ENCODE measurements at places on chromosomes 12 and 14.
A peak's percentile ranks its signal among the peaks of the same experiment; 100 is the strongest.

DNA sequence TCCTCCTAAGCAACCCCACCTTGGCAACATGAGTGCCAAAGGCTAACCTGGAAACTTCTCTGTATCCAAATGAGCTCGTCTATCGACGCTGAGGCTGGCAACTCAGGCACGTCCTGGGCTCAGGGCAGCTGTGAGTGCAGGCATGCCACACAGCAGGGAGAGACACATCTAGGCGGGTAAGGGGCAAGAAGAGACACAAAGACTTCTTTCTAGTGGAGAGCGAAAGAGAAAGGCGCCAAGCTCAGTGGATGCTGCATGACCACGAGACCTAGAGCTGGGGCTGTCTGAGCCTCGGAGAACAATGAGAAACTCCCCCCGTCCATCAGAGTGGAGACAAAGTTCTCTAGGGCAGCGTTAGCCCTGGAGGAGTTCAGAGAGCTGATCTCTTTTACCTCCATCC, 170.4 kb downstream of the CALM1 start:
- peak; percentile 94 for DNase-seq

DNA sequence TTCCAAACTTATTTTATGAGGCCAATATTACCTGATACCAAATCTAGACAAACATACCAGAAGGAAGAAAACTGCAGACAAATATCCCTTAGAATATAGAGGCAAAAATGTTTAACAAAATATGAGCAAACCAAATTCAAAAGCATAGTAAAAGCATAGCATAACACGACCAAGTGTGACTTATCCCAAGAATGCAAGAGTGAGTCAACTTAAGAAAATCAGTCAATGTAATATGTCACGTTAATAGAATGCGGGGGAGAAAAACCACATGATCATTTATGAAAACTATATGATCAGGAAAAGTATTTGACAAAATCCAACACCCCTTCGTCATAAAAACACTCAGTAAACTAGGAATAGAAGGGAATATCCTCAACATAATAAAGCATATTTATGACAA, 217.3 kb downstream of the ADGRD1 start:
- DNase-seq = no peak

GRCh38 chr14:49953196-49953595, 60.3 kb downstream of the ARF6 start:
- no peak for DNase-seq

DNA sequence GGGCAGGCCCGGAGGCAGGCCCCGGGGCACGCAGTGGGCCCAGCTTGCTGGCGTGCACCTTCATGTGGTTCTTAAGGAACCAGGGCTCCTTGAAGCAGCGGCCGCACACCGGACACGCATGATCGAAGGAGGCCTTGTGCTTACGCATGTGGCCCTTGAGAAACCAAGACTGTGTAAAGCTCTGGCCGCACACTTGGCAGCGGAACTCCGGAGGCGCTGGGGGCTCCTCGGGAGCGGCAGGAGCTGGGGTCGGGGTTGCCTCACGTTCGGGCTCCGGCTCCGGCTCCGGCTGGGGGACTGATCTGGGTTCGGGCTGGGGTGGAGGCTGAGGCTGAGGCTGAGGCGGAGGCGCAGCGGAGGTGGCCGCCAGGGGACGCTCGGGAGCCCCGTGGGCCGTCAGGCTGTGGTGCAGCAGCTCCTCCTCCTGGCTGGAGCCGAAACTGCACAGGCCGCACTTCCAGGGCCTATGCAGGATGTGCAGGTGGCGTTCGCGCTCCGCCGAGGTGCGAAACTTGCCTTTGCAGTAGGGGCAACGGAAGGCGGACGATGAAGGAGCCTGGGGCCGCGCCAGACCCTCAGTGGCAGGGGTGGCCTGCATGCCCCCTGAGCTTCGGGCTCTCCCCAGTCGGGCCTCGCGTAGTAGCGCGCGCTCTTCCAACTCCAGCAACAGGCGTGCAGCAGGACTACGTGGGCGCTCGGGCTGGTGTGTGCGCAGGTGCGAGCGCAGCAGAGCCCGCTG, 6.0 kb downstream of the ZNF219 start:
- peak; percentile 82 for DNase-seq

- no peak for DNase-seq
These were observed 47.6 kb downstream of the ADIPOR2 start for GRCh38 chr12:1738446-1738845.

GRCh38 chr12:98514982-98515286, 456 bp upstream of the TMPO start:
- DNase-seq = no peak

GRCh38 chr14:23041729-23042128, 283 bp upstream of the PSMB11 start:
- DNase-seq = no peak

- no peak for DNase-seq
These were observed 19.4 kb downstream of the ADGRD1 start for GRCh38 chr12:130973109-130973508.

GRCh38 chr12:113002676-113003075, 24.4 kb downstream of the OAS2 start:
- DNase-seq = no peak

- no peak for DNase-seq
These were observed 20.1 kb upstream of the PLEKHG3 start for GRCh38 chr14:64684091-64684490.
